ENCODE measurements at places on chromosomes 3 and 15. TPM values are rescaled to one million over a fixed set of nuclear protein-coding genes. Genes with fewer than 3 reads are reported as not detected.

DNA sequence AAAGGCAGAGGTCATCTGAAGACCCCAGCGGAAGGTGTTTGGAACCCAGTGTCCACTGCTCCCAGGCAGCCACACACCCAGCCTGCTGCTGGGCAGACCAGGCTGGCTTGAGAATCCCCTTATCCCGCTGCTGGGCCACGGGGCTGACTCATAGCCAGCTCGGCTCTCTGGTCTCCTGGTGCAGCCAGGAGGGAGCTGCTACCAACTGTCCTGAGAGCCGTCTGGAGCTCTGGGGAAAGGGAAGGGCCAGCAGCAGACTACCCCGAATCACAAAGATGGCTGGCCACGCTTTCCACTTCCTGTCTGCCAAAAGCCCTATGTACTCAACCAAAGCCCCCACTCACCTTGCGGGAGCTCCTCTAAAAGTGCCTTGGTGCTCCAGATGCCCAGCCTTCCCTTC, 38.3 kb downstream of the WHAMM start:
- H3K27ac ChIP-seq: no peak overlapping the region
- H3K27me3 ChIP-seq: no peaks in the 10 kb centered on the region
- DNase-seq: no peak
- no peaks in the 10 kb centered on the region for H3K36me3 ChIP-seq

GRCh38 chr15:76190751-76191538, 120.3 kb downstream of the ETFA start:
- H3K27me3 ChIP-seq: 0 out of 2 replicates have a peak, but pooled peaks cover 2% of the 10 kb centered on the region
- peak; percentile 88 for DNase-seq
- peaks cover under 1% of the 10 kb centered on the region for H3K4me1 ChIP-seq

PRKAR2A gene
- total RNA-seq: 45.0 TPM

DNA sequence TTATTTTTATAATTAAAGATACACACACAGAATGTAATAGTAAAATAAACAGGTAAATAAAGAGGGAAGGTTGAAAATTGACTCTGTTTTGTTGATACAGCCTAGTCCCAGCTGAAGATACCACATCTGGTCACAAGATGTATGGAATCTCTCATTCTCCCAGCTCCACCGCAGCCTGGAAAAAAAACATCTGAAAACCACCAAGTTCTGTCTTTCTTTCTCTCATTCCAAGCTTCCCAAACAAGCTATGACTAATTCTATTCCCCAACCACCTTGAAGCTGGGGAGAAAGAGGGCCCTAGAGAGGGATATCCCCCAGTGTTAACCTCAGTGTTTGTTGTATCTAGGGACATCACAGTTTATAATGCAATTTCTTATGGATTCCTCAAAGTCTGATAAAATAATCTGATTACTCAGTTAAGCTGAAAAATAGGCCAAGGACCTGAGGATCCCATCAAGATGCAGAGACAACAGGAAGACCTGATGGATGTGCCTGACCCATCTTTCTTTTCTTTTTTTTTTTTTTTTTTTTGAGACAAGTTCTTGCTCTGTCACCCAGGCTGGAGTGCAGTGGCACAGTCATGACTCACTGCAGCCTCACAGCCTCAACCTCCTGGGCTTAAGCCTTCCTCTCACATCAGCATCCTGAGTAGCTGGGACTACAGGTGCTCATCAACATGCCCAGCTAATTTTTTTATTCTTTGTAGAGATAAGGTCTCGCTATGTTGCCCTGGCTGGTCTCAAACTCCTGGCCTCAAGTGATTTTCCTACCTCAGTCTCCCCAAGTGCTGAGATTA, 38.1 kb downstream of the SRGAP3 start:
- H3K4me1 ChIP-seq: peaks cover 6% of the 10 kb centered on the region
- H3K36me3 ChIP-seq: no peaks in the 10 kb centered on the region
- H3K4me3 ChIP-seq: no peak overlapping the region
- no peak overlapping the region for H3K27ac ChIP-seq
- peaks cover 17% of the 10 kb centered on the region for H3K27me3 ChIP-seq

GRCh38 chr3:27127195-27127594, 242.0 kb downstream of the NEK10 start:
- no peak overlapping the region for H3K27ac ChIP-seq
- no peak overlapping the region for H3K4me3 ChIP-seq
- H3K36me3 ChIP-seq: no peaks in the 10 kb centered on the region
- no peak for DNase-seq

MORC1 gene
- total RNA-seq: not detected

- H3K27ac ChIP-seq: no peak overlapping the region
- no peaks in the 10 kb centered on the region for H3K4me1 ChIP-seq
- H3K4me3 ChIP-seq: no peak overlapping the region
- H3K27me3 ChIP-seq: no peaks in the 10 kb centered on the region
- peak; percentile 72 for DNase-seq
Measured at GRCh38 chr3:135503760-135504686, 461.5 kb upstream of the PPP2R3A start.

DNA sequence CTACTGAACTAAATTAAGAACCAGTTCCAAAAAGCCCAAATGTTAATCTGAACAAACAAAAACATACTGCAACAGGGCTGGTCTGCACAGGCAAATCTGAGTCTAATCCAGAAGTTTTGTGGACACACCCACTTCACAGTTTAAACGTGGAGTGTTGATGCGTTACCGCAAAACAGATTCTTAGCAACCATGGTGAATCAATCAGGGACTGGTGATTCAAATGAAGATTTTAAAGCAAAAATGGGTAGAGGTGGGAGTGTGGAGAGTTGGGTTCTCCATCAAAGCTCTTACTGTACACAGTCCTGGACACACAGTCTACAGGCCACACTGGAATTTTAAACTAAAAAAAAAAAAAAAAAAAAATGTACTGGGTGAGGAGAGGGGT, 5.2 kb downstream of the ANXA2 start:
- peaks cover 19% of the 10 kb centered on the region for H3K36me3 ChIP-seq
- no peaks in the 10 kb centered on the region for H3K27me3 ChIP-seq
- peaks cover 63% of the 10 kb centered on the region for H3K4me1 ChIP-seq
- peak; percentile 66 for DNase-seq
- H3K4me3 ChIP-seq: no peak overlapping the region

DNA sequence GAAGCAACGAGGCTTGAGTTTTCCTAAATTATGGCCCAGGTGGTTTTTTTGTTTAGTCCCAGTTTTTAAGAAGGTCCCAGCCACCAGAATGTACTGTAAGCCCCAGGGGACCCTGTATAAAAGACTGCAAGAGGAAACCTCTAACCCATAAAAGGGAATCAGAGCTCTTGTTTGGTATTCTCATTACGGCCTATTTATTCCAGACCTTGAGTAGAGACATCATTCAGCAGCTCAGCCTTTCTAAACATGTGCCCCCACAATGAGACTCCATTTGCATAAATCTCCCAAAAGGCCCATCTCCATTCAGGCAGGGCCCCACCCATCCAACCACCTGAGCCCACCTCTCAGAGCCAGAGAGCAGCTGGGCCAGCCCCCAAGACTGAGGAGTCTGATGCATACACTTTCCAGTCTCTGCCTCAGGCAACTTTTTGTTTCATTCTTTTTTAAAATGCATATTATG, 25.7 kb downstream of the ZDHHC3 start:
- H3K4me1 ChIP-seq: no peaks in the 10 kb centered on the region
- DNase-seq: no peak
- H3K4me3 ChIP-seq: no peak overlapping the region
- H3K36me3 ChIP-seq: no peaks in the 10 kb centered on the region

- no peaks in the 10 kb centered on the region for H3K36me3 ChIP-seq
- H3K27ac ChIP-seq: no peak overlapping the region
- no peaks in the 10 kb centered on the region for H3K27me3 ChIP-seq
- H3K4me1 ChIP-seq: no peaks in the 10 kb centered on the region
- no peak overlapping the region for H3K4me3 ChIP-seq
Measured at GRCh38 chr15:44130778-44131177, 64.3 kb downstream of the FRMD5 start.

DNA sequence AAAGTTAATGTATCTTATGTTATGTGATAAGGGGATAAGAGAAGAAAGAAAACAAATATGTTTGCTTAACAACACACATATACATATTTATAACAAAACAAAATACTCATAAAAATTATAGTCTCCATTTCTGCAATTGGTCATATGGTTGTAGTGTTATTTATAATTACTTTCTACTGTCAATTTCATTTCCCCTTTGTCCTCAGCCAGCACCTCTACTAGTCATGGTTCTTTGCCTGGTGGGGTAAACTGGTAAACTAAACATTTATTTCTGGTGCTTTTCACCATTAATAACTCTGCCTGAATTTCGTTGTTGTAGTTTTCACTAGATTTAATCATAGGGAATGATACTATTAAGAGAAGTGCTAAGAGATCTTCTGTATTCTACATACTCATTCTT, 88.0 kb upstream of the ALCAM start:
- no peaks in the 10 kb centered on the region for H3K36me3 ChIP-seq
- no peak overlapping the region for H3K27ac ChIP-seq
- DNase-seq: no peak
- H3K4me3 ChIP-seq: no peak overlapping the region
- H3K27me3 ChIP-seq: no peaks in the 10 kb centered on the region
- no peaks in the 10 kb centered on the region for H3K4me1 ChIP-seq

CCDC191 gene
- total RNA-seq: not detected

DNA sequence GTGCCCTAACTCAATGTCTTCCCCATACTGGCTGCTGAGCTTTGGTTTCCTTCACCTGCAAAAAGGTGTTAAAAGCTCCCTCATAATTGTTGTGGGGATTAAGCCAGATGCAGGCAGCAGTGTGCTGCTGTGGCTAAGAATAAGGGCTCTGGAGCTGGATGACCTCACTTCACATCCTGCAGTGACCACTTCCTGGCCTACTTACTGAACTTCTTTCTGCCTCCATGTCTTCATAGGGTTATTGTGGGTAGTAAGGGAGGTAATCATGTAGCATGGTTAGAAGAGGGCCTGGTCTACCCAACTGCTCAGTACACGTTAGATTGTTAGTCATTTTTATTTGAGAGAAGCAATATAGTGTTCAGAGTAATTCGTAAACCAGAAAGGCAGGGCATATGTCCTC, 18.4 kb downstream of the GYG1 start:
- H3K36me3 ChIP-seq: peaks cover 17% of the 10 kb centered on the region
- H3K4me3 ChIP-seq: no peak overlapping the region
- DNase-seq: peak; percentile 44
- H3K4me1 ChIP-seq: peaks cover 24% of the 10 kb centered on the region

GOLGA6A gene
- total RNA-seq: not detected

DNA sequence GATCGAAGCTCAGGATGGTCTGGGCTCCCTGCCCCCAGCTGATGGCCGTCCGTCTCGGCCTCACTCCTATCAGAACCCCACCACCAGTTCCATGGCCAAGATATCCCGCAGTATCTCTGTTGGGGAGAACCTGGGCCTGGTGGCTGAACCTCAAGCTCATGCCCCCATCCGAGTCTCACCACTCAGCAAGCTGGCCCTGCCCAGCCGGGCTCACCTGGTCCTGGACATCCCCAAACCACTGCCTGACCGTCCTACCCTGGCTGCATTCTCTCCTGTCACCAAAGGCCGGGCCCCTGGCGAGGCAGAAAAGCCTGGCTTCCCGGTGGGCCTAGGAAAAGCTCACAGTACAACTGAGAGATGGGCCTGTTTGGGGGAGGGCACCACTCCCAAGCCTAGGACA, 4.4 kb upstream of the JMJD7 start:
- no peak for DNase-seq
- H3K27ac ChIP-seq: no peak overlapping the region
- no peaks in the 10 kb centered on the region for H3K27me3 ChIP-seq
- peaks cover 4% of the 10 kb centered on the region for H3K36me3 ChIP-seq

DNA sequence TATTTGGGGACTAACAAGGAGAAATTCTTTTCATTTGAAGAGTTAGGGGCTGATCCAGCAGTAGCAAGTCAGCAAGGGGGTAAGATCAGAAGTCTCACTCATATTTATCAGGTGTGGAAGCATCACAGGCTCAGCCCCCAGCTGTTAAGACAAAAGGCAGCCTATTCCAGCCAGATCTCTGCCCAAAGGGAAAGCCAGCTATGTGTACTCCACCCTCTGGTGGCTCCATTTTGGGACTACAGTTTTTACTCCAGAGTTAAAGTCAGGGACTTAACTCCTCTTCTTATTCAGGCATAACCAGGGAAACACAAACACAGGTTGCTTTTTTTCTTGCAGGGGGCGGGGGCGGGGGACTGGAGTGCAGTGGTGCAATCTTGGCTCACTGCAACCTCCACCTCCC, 19.2 kb downstream of the UBP1 start:
- no peaks in the 10 kb centered on the region for H3K4me1 ChIP-seq
- H3K27me3 ChIP-seq: no peaks in the 10 kb centered on the region
- H3K4me3 ChIP-seq: no peak overlapping the region
- no peak for DNase-seq
- H3K27ac ChIP-seq: no peak overlapping the region

GRCh38 chr3:138461896-138462295, 27.5 kb downstream of the ESYT3 start:
- no peak overlapping the region for H3K27ac ChIP-seq
- H3K36me3 ChIP-seq: no peaks in the 10 kb centered on the region
- H3K4me3 ChIP-seq: no peak overlapping the region
- no peaks in the 10 kb centered on the region for H3K27me3 ChIP-seq
- H3K4me1 ChIP-seq: peaks cover 64% of the 10 kb centered on the region

MESP1 gene
- total RNA-seq: not detected

DNA sequence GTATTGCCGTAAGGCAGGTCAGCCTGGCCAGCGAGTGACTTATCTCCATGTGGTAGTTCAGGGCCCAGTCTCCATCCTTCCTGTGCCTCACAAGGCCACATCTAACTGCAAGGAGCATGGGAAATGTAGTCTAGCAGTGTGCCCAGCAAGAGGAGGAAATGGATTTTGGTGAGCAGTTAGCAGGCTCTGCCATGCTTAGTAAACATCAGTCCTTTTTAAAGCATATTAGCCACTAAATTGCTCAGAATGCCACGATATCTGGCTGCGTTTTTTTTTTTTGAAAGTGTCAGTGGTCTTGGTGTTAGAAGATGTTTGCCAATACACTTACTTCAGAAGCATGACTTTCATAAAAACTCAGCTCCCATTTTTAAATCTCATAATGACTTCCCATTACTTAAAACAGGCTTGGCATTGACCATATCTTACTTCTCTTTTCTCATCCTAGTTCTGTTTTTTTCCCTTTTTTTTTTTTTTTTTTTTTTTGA, 470.2 kb upstream of the TPRG1 start:
- H3K27me3 ChIP-seq: no peaks in the 10 kb centered on the region
- H3K36me3 ChIP-seq: no peaks in the 10 kb centered on the region

DNA sequence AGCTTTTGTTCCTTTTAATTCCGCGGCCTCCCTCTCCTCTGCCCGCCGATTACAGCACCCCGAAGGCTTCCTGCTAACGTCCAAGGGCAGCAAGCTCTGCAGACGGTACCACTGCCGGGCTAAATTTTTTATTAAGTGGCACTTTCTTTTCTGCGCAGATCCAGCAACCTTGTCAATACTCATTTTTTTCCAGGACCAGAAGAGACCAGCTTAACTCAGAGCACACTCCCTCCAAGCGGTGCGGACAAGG, 542 bp upstream of the MEIS2 start:
- H3K4me3 ChIP-seq: peak overlapping the region; percentile 79
- DNase-seq: no peak
- H3K4me1 ChIP-seq: peaks cover 4% of the 10 kb centered on the region
- H3K27ac ChIP-seq: peak overlapping the region; percentile 89

- no peak overlapping the region for H3K27ac ChIP-seq
- H3K4me3 ChIP-seq: no peak overlapping the region
Measured at GRCh38 chr3:48617559-48617958, 4.0 kb downstream of the TMEM89 start.

TMEM45A gene
- 28.3 TPM for total RNA-seq

RPP25 gene
- total RNA-seq: 0.02 TPM

TNNC1 gene
- 8.5 TPM for total RNA-seq

Data from SJCRH30 (cell line).